Foreskin keratinocyte (primary cell): ENCODE measurements at places on chromosomes 13 and 19. TPM values are rescaled to one million over a fixed set of nuclear protein-coding genes. Genes with fewer than 3 reads are reported as not detected.

DNA sequence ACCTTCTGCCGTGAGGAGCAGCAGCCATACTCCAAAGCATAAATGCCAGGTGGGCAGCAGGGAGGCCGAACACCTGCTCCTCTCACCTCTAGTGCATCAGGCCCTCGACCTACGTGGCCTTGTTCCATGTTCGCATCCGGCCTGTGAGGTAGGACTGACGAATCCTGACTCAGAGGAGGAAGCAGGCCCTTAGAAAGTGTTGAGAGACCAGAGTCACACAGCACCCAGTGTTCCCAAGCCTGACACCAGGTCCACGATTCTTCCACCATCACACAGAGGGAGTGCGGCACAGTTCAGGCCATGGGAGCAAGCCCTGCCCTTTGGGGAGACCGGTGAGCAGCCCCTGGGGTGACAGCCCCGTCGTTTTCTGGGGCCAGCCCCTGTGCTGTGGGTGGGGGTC is 14.7 kb downstream of the ATP12A start:
- no peak for DNase-seq

Gene C19orf33
- 1,054 and 1,152 TPM in 2 replicates for polyA plus RNA-seq

- no peak for DNase-seq
Observed at GRCh38 chr19:19651076-19651475, 7.6 kb upstream of the GMIP start.

GRCh38 chr19:14440049-14440448 is 6.9 kb downstream of the PKN1 start:
- no peak for DNase-seq

DNA sequence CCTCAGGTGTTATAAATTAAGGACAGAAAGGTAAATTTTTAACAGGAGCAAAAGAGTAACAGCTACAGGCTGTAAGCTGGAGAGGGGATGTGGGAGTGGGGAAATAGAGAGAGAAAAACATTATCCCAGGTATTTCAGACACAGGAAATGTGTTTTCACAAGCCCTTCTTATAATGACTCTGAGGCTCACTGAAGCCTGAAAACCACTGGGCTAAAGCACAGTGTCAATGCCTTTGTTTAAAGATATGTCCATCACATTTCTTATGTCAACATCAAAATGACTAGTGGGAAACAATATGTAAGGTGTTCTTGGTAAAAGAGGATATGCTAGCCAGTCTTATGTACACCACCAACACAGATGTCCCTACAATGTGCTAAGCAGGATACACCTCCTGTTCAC is 365.9 kb downstream of the FGF14 start:
- DNase-seq: no peak

DNA sequence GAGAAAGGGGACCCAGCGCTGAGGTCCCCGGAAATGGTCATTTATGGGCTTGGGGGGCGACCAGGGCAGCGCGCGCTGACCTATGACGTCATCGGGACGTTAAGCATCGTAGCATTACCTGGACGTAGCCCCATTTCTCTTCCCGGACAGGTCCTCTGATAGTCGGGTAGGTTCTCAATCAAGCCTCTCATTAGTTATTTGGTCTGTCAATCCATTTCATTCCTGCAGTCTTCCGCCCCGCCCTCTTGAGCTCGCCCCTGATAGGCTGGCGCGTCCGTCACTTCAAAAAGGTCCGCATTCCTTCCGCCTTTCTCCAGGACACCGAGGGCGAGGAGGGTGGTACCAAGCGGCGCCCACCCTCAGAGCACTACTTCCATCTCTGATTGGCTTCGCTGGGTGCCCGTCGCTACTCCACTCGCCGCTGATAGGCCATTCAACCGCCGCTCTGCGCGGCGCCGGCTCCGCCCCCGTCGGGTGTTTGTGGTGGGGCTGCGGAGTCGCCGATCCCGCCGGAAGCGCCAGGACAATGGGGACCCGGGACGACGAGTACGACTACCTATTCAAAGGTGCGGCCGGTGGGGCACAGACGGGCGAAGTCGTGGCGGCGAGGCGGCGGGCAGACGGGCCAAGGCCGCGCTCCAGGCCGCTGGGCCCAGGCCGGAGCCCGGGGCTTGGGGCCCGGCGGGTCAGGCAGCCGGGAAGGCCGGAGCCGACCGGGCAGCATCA is at the start of gene RAB11B:
TSS of gene RAB11B (plus strand) at position 470 of the 726 bp plus-strand sequence. CDS start at position 527, 57 bp downstream.
- peak; percentile 100 for DNase-seq

Gene FXYD7
- 0.16 and 0.25 TPM in 2 replicates for polyA plus RNA-seq

- DNase-seq: peak; percentile 52
Observed at GRCh38 chr19:55369653-55370304, 484 bp downstream of the IL11 start.

DNA sequence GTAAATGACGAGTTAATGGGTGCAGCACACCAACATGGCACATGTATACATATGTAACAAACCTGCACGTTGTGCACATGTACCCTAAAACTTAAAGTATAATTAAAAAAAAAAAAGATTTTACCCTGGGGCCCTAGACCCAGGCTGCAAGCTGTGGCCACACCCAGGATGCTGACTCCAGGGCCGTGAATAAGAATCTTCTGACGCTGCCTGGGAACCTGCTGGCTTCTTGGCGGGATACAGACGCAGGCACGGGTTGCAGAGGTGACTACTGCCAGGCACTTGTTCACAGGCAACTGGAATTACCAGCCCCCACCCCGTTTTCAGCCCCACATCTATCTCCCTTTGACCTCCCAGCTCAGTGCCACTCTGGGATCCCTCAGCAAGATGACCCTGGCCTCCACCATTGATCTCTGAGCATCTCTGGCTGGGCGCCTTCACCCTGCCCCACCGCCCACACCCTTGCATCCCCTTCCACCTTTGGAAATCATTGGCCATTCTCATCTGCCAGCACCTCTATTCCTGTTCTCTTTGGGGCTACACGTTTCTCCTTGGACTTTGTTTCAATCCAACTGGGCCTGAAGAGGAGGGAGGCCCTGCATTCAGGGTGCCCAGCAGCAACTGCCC is 21.1 kb upstream of the CFAP97D2 start:
- no peak for DNase-seq

GRCh38 chr13:78160793-78161192 is 242.2 kb upstream of the EDNRB start:
- DNase-seq: no peak

DNA sequence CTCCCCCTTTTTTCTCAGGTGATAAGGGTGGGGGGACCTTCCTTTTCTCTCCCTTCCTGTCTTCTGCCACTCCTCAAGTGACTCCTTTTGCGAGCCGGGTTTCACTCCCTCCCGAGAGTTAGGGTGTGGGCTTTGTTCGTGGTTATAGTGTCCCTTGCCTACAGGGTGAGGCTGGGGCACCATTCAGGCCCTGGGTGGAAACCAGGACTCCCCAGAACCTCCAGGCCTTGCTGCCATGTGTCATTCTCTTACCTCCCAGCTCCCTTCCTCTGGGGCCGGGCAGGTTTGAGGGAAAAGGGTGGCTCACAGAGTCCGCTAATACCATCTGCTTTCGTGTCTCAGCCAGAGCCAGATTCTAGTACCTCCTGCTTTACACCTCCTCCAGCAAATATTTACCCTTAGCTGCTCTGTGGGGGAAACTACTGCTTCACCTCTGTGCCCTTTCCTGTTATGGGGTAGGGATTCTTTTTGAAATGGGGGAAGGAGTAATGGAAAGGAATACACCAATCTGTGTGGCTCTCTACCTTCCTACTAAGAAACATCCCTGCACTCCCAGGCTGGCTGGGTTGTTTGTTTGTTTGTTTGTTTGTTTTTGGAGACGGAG is 2.8 kb downstream of the ACTN4 start:
- DNase-seq: no peak

- no peak for DNase-seq
Observed at GRCh38 chr19:16199275-16199932, 1.7 kb downstream of the AP1M1 start.

GRCh38 chr13:113125506-113126264 is 3.1 kb downstream of the F10 start:
- DNase-seq: no peak

- no peak for DNase-seq
Observed at GRCh38 chr13:23254506-23254905, 73.7 kb downstream of the SGCG start.

- no peak for DNase-seq
Observed at GRCh38 chr19:17078920-17079709, 3.5 kb downstream of the MYO9B start.
